ENCODE measurements at places on chromosomes 1 and 21. TPM values are rescaled to one million over a fixed set of nuclear protein-coding genes. Genes with fewer than 3 reads are reported as not detected.

GRCh38 chr1:189149547-189150375, 1327.9 kb downstream of the BRINP3 start:
- H3K27ac ChIP-seq: no peak overlapping the region
- DNase-seq: peak; percentile 16
- no peaks in the 10 kb centered on the region for H3K27me3 ChIP-seq
- no peak overlapping the region for H3K4me3 ChIP-seq
- no peaks in the 10 kb centered on the region for H3K36me3 ChIP-seq
- no peaks in the 10 kb centered on the region for H3K4me1 ChIP-seq

ADORA1 gene
- 21.1 TPM for total RNA-seq

SPRR4 gene
- total RNA-seq: not detected

DNA sequence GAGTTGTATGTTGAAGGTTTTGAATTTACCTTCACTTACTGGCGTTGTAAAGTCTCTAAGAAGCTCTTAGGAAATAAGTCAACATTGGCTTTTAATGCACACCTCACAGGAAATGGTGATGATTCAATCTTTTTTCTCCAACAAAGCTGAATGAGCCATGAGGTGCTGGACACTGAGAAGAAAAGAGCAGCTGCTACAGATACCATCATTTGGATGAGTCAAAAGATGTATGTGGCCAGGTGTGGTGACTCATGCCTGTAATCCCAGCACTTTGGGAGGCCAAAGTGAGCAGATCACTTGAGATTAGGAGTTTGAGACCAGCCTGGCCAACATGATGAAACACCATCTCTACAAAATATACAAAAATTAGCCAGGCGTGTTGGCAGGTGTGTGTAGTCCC, 3.3 kb upstream of the IL23R start:
- H3K36me3 ChIP-seq: no peaks in the 10 kb centered on the region
- DNase-seq: no peak
- no peak overlapping the region for H3K4me3 ChIP-seq
- no peaks in the 10 kb centered on the region for H3K27me3 ChIP-seq

GRCh38 chr1:10326251-10326650, 72.6 kb upstream of the PGD start:
- H3K4me3 ChIP-seq: no peak overlapping the region
- no peak for DNase-seq
- H3K4me1 ChIP-seq: no peaks in the 10 kb centered on the region
- no peak overlapping the region for H3K27ac ChIP-seq
- H3K36me3 ChIP-seq: no peaks in the 10 kb centered on the region
- no peaks in the 10 kb centered on the region for H3K27me3 ChIP-seq

S100A9 gene
- total RNA-seq: 43.2 TPM

DNA sequence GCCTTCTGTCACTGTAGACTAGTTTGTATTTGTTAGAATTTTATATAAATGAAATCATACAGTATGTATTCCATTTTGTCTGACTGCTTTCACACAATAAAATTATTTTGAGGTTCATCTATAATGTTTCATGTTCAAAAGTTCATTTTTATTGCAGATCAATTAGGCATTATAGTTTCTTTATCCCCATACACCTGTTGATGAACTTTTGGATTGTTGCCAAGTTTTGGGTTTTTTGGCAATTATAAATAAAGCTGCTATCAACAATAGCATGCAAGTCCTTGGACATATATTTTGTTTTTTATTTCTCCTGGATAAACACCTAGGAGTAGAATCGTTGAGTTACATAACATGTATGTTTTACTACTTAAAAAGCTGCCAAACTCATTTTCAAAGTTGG, 47.1 kb upstream of the FAM3B start:
- DNase-seq: no peak
- no peak overlapping the region for H3K27ac ChIP-seq
- no peaks in the 10 kb centered on the region for H3K36me3 ChIP-seq
- no peaks in the 10 kb centered on the region for H3K4me1 ChIP-seq

DNA sequence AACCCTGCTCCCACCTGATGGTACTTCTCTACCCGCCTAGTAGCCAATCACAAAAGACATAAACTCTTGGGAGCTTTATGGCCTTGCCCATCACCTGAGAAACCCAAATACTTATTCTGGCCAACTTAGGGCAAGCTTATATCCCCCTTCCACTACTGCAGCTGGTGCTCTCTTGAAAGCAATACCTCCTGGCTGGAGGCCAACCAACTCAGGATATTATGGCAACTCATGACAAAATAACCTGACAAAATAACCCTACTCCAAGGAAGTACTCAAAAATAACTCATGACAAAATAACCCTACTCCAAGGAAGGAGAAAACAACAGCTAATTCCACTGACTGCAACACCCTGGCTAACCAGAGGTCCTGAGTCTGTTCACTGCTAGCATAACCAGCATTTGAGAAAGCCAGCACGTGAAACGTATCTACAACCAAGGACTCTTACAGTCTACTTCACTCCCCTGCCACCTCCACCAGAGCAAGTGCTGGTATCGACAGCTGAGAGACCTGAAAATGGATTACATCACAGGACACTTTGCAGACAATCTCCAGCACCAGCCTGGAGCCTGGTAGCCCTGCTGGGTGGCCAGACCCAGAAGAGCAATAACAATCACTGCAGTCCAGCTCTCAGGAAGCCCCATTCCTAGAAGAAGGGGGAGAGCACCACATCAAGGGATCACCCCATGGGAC, 179.9 kb downstream of the COL24A1 start:
- no peaks in the 10 kb centered on the region for H3K27me3 ChIP-seq
- DNase-seq: no peak
- no peak overlapping the region for H3K4me3 ChIP-seq
- no peaks in the 10 kb centered on the region for H3K4me1 ChIP-seq
- H3K27ac ChIP-seq: no peak overlapping the region

GRCh38 chr1:223844787-223845036, 1.0 kb downstream of the TP53BP2 start:
- H3K27ac ChIP-seq: peak overlapping the region; percentile 97
- peak; percentile 30 for DNase-seq
- H3K4me3 ChIP-seq: peak overlapping the region; percentile 45
- H3K27me3 ChIP-seq: no peaks in the 10 kb centered on the region

- H3K27ac ChIP-seq: no peak overlapping the region
- no peaks in the 10 kb centered on the region for H3K4me1 ChIP-seq
- no peaks in the 10 kb centered on the region for H3K36me3 ChIP-seq
- DNase-seq: no peak
Observed at GRCh38 chr1:159005676-159006075, 4.0 kb upstream of the IFI16 start.

CLCA2 gene
- total RNA-seq: not detected

DNA sequence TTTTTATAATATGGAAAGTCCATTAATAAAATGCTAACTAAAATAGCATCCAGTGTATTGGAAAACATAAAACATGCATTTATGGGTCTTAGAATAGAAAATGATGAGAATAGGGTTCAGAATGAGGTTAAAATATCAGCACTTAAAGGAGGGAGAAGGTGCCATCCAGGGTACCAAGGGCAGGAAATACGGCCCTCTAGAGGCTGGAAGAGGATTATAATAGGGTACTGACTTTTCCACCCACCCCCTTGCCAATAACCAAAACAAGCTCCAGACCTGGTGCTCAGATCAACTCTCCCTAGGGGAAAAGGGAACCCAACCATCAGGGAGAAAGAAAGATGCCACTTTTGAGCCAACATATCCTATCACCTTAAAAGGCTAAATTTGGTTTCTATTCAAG, 26.7 kb downstream of the ASTN1 start:
- H3K4me3 ChIP-seq: no peak overlapping the region
- DNase-seq: no peak
- H3K27me3 ChIP-seq: no peaks in the 10 kb centered on the region
- H3K27ac ChIP-seq: no peak overlapping the region

- peaks cover 21% of the 10 kb centered on the region for H3K4me1 ChIP-seq
- no peak overlapping the region for H3K27ac ChIP-seq
- H3K36me3 ChIP-seq: no peaks in the 10 kb centered on the region
- no peak for DNase-seq
- no peak overlapping the region for H3K4me3 ChIP-seq
Observed at GRCh38 chr1:211935448-211935970, 99.8 kb downstream of the INTS7 start.

DNA sequence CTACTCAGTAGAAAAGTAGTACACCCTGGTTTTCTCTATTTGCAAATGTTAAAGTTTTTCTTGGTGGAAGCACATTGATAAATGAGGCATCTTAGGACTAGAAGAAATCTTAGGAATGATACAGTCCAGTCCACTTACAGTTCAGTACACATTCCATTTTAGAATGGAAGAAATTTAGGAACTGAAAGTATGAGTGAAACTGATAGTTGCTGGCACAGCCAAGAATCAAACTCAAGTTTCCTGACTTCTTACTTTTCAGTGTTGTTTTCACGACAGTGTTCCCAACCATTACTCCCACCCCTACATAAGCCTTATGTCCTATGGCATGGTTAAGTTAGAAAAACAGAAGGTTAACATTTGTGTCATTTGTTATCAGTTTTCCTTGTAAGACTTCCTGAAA, 258.5 kb downstream of the BACH1 start:
- H3K4me3 ChIP-seq: no peak overlapping the region
- no peak for DNase-seq
- H3K27me3 ChIP-seq: no peaks in the 10 kb centered on the region
- no peaks in the 10 kb centered on the region for H3K36me3 ChIP-seq
- no peak overlapping the region for H3K27ac ChIP-seq

CD1E gene
- not detected for total RNA-seq

DNA sequence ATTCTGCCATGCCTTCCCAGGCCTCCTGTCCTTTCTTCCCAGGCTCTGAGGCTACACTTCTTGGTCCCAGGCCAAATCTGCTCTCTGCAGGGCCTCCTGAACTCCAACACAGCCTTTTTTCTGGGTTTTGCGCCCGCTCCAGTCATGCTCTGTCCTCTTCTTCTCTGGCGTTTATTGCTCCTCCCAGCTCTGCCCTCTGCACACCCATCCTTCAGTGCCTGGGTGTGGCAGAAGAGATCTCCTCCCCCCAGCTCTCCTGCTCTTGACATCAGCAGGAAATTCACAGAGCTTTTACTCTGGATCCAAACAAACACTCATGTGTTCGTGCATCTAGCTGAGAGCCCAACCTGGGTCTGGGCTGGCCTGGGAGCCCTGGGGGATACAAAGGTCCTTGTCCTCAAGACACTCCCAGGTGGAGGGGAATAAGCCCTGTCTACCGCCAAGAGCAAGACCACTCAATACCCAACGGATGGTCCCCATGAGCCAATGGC, 22.9 kb upstream of the EPS8L3 start:
- H3K4me1 ChIP-seq: peaks cover 10% of the 10 kb centered on the region
- no peak overlapping the region for H3K27ac ChIP-seq
- DNase-seq: no peak
- no peaks in the 10 kb centered on the region for H3K36me3 ChIP-seq
- H3K27me3 ChIP-seq: no peaks in the 10 kb centered on the region

GRCh38 chr1:205258719-205259118, 31.0 kb downstream of the TMCC2 start:
- no peak overlapping the region for H3K27ac ChIP-seq
- no peaks in the 10 kb centered on the region for H3K36me3 ChIP-seq
- DNase-seq: no peak
- no peak overlapping the region for H3K4me3 ChIP-seq
- no peaks in the 10 kb centered on the region for H3K27me3 ChIP-seq

RHBG gene
- total RNA-seq: 3.3 TPM

DNA sequence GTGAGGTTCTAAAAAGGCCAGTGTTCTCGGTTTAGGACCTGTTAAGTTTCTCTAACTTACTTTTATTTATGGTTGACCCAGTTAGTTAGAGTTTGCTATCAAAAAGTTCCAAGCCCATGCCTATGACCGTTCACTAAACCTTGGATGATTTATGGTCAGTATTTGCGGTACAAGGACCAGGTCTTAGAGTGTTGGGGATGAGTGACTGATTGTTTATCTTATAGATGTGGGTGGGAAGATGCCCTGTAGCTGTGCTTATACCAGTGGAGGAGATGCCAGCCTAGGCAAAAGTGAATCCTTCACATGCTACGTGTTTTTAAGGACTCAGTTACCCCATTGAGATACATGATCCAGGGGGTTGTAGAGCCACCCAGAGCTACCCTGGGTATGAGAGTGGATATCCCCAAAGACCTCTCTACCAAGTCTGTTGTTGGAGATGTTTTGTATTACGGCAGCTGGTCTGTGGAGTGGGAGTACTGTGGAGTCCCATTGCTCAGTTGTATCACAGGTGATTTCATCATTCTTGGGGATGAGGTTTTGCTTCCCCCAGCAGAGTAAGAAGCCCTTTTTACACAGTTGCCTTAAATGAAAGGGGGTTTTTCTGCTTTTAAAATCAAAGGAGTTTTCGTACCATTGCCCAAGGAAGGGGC, 2.1 kb downstream of the SLC22A15 start:
- no peak overlapping the region for H3K27ac ChIP-seq
- no peak for DNase-seq
- no peak overlapping the region for H3K4me3 ChIP-seq
- no peaks in the 10 kb centered on the region for H3K36me3 ChIP-seq
- peaks cover 20% of the 10 kb centered on the region for H3K4me1 ChIP-seq
- H3K27me3 ChIP-seq: no peaks in the 10 kb centered on the region

- peak overlapping the region; percentile 93 for H3K27ac ChIP-seq
- H3K36me3 ChIP-seq: no peaks in the 10 kb centered on the region
- H3K27me3 ChIP-seq: no peaks in the 10 kb centered on the region
Observed at GRCh38 chr1:39107341-39108290, 81.5 kb downstream of the NDUFS5 start.

NTRK1 gene
- not detected for total RNA-seq

TTC24 gene
- total RNA-seq: not detected

DNA sequence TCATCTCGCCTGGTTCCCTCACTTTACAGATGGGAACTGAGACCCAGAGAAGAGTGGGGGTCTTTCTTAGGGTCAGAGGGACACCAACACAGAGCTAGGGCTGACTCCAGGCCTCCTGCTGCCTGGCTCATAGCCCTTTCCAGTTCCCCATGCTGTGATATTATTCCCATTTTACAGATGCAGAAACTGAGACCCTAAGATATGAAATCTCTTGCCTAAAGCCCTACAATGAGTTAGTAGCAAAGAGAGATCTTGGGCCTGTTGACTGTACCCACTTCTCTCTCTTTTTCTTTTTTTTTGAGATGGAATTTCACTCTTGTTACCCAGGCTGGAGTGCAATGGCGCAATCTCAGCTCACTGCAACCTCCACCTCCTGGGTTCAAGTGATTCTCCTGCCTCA, 49.9 kb downstream of the SLC9A1 start:
- H3K27ac ChIP-seq: no peak overlapping the region
- no peaks in the 10 kb centered on the region for H3K27me3 ChIP-seq
- H3K4me1 ChIP-seq: no peaks in the 10 kb centered on the region
- H3K36me3 ChIP-seq: no peaks in the 10 kb centered on the region
- no peak overlapping the region for H3K4me3 ChIP-seq

MTFR1L gene
- 56.4 TPM for total RNA-seq

MROH7 gene
- 0.66 TPM for total RNA-seq

TXLNA gene
- total RNA-seq: 23.4 TPM

MAP10 gene
- total RNA-seq: 2.3 TPM

GRCh38 chr1:67588178-67588855, 96.7 kb upstream of the GADD45A start:
- H3K4me3 ChIP-seq: no peak overlapping the region
- peaks cover 4% of the 10 kb centered on the region for H3K4me1 ChIP-seq
- no peaks in the 10 kb centered on the region for H3K36me3 ChIP-seq
- no peak for DNase-seq

HES4 gene
- total RNA-seq: 97.2 TPM
